NCI-H748 treated with DMSO at 0.1 percent for 48 hours (cell line): ENCODE measurements at places on chromosomes 3 and 15.

- no peak for DNase-seq
These were observed 5.0 kb downstream of the BCL2A1 start for GRCh38 chr15:79965846-79966630.

GRCh38 chr3:42739401-42740158, 33.5 kb downstream of the CCDC13 start:
- no peak for DNase-seq

- no peak for DNase-seq
These were observed 514.8 kb downstream of the EPHA3 start for GRCh38 chr3:89622063-89622700.

DNA sequence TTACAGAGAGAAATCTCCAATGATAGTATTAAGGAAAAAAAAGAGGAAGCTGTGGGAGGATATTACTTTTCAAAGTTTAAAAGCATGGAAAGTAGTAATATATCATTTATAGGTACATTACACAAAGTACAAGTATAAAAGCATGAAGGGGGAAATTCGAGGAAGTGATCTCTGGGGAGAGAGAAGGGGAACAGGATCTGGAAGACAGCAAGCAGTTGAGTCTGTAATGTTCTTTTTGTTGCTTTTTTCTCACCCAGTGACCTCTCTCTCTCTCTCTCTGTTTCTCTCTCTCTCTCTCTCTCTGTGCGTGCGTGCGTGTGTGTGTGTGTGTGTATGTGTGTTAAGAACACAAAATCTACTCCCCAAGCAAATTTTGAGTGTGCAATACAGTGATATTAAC, 10.2 kb downstream of the C3orf20 start:
- DNase-seq = no peak

GRCh38 chr3:88058306-88058580, 562 bp downstream of the CGGBP1 start:
- peak; percentile 36 for DNase-seq

DNA sequence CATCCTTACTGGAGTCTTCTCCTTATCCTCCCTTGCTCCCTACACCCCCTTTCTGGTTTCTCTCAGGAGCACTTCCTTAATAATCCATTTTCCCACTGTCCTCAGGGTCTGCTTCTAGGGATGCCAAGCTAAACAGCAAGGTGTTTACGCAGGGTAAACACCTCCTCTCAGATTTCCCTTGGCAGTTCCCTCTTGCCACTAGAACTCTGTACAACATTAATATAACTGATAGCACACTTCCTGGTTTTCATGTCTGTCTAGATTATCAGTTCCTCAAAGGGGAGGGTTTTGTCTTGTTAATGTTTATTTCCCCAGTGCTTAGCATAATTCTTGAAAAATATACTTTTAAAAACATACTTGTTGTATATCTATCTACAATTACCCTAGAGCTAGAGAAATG, 118.0 kb upstream of the SLC24A5 start:
- no peak for DNase-seq

GRCh38 chr15:68201153-68201878, 3.8 kb downstream of the CALML4 start:
- no peak for DNase-seq

GRCh38 chr3:63192248-63192647, 85.9 kb upstream of the SYNPR start:
- DNase-seq = peak; percentile 94

- no peak for DNase-seq
These were observed 345.0 kb downstream of the ZNF385D start for GRCh38 chr3:21405671-21406667.

DNA sequence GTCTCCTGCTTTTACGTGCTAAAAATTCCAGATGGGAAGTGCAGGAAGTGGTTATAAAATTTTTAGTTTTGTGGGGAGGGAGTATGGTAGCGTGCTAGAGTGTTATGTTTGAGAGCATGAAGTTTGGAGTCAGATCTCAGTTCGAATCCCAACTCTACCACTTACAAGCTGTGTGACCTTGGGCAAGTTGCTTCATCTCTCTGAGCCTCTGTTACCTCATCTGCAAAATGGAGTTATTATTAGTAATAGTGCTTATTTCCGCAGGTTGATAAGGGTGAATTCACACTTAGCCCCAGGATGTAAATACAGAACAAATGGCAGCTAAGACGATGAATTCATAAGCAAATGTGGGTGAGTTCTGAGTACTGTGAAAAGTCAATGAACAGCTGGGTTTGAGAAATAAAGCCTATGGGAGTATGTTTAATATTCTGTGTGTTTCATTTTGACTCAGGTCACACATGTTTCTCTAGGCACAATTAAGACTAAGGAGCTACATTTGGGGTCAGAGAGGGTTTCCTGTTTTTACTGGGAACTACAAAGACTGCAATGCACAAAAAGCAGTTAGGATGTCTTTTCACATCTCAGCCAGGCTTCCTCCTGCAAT, 73.1 kb upstream of the FEZF2 start:
- no peak for DNase-seq

DNA sequence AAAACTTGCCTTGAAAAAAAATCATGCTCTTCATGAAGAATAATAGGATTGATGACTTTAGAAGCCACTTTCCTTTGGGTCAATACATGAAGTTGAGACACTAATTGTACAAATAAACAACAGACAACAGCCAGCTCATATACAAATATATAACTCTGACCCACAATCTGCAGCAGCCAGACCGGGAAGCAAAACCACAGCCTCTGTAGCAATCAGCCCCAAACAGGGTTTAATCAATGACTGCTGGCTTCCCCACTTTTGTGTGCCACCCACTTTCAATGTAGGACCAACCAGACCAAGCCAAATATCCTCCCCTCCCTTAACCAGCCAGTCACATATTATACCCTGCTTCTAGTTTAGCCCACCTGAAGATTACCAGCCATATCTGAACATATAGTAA, 39.0 kb downstream of the IFT57 start:
- peak; percentile 47 for DNase-seq

DNA sequence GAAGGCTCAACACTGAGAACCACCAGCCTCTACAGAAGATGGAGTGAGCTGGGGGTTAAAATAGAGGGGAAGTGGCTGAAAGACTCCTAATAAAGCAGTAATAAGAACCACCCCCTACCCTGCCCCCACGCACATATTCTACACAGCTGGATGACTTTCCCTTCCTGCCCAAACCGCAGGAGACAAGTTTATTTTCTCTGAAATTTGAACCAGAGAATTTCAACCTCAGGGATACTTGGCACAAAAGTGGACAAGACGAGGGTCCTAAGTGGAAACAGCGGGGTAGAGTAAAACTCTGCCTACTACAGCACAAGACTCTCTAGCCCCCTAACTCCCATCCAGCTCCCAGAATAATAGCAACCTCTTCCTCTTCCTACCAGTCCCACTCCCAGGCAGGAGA, 28.4 kb downstream of the USF3 start:
- DNase-seq = no peak

GRCh38 chr15:27426805-27427204, 455.8 kb downstream of the GABRG3 start:
- no peak for DNase-seq

DNA sequence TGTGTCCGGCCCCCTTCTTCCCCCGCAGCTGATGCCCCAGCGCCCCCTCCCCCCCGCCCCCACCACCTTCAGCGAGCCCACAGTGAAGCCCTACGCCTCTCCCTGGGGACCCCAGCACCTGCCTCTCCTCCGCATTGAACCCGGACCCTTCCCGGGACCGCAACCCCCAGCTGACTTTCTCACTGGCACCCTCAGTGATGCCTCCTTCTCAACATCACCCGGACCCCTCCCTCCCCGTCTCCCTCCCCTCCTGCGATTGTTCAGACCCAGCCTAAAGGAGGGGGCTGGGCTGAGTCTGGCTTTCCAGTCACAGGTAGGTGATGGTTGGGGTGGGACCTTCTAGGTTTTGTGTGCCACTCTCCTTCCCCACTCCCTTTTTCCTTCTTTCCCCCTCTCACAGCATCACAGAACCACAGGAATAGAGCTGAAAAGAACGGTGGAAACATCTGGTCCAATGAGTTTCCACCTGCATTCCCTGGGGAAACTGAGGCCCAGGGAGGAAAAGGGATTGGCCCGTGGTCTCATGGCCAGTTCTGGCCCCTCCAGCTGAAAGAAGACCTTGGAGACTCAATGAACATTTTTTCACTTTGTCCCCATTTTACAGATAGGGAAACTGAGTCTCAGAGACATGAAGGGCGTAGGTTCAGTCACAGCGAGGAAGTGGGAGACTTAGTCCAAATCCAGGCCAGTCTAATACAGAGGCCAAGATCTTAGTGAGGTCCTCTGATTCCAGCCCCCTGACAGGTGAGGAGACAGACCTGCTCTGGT, 828 bp downstream of the CAND2 start:
- DNase-seq = no peak

GRCh38 chr15:83613714-83614113, 40.2 kb upstream of the ADAMTSL3 start:
- no peak for DNase-seq

- DNase-seq = no peak
These were observed 25.6 kb downstream of the CADM2 start for GRCh38 chr3:84984429-84984828.

GRCh38 chr3:64895106-64895990, 207.5 kb upstream of the ADAMTS9 start:
- no peak for DNase-seq

DNA sequence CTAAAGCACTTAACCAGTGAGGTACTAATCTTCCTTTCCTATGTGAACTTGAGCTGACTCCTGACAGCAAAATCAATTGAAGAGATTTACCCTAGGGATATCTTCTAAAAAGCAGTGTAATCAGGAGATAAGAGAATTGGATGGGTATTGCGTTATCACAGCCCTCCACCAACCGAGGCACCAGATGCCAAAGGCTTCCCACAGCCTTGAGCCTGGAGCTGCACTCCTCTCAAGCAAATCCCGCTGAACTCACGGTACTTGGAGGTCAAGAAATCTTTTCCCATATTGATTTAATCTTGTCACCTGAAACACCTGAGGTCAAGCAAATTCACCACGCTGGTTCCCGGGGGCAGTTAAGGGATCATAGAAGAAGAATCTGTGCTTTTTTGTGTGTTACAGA, 346.8 kb downstream of the TBL1XR1 start:
- DNase-seq = no peak

DNA sequence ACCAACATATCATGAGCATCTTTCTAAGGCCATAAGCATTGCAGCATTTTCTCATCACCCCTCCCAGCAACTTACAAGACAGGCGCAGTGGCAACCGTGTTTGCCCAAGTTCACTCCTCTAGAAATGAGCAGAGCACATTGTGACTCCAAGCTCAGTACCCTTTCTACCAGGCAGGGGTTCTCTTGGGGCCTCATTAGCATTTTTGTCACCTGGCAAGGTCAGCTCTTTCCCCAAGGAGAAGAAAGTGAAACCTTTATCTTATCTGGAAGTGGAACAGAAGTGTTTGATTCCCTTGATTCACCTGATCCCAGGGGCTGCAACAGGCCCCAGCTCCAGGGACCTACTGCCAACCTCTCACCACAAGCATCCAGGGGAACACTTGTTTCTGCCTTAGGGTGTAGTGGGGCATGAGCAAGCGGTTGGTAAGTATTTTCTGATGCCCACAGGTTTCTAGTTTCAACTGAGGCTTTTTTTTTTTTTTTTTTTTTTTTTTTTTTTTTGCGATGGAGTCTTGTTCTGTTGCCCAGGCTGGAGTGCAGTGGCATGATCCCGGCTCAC, 44.0 kb upstream of the HERC1 start:
- no peak for DNase-seq

DNA sequence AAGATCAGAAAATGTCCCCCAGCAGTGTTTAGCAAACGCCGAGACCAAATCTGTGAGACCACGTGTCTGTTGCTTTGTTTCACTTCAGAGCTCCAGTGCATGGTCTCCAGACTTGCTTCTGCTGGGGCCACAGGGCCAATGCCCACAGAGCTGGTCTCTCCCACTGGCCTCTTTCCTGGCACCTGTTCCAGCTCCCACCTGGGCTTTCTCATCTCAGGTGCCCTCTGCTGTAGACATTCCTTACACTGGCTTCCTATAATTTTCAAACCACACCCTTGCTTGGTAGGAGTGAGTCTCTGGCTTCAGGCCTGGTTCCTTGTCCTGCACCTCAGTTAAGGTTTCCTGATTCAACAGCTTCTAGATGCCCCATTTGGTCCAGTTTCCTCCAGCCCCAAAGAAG, 243.1 kb downstream of the ADAMTS17 start:
- no peak for DNase-seq

- DNase-seq = no peak
These were observed 131.4 kb upstream of the LINGO1 start for GRCh38 chr15:77764095-77764494.

DNA sequence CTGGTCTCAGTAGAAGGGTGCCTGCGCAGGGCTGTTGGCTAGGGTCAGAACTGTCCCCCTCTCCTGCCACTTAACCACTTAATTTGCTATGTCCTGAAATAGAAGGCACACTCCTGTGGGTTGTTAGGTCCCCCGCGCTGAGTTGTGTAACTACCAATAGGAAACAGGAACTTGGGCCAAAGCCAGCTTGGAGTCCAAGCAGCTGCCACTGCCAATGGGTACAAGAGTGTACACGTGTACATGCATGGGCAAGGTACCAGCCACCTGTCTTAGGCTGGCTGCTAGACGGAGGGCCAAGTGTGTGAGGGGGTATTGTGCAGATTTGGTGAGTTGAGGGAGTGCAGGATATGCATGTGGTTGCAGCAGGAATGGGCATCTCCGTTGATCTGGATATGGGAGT, 29.7 kb upstream of the POLG start:
- DNase-seq = no peak

- DNase-seq = no peak
These were observed 3.9 kb upstream of the MAP1A start for GRCh38 chr15:43513550-43513949.

GRCh38 chr3:10941972-10942371, 50.6 kb upstream of the SLC6A1 start:
- DNase-seq = no peak

DNA sequence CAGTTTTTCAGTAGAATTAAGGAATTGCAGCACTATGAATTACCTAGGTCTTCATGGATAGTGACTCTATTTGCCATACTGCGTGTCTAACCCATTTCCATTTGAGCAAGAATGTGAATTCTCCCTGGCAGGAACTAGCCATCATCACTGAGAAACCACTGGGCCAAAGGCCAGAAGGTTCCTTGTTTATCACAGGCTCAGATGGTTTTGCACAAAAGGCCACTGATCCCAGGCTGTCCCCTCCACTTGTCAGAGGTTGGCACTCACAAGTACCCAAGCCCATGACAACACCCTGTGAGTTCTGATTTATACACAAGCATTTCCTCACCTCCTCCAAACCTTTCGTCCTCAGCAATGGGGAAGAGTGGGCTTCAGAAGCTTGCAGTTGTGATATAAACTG, 131.8 kb downstream of the FOXB1 start:
- no peak for DNase-seq
